ENCODE measurements at places on chromosomes 7 and 10.

- no peak for DNase-seq
These were observed 78.5 kb downstream of the SHH start for GRCh38 chr7:155733582-155734444.

DNA sequence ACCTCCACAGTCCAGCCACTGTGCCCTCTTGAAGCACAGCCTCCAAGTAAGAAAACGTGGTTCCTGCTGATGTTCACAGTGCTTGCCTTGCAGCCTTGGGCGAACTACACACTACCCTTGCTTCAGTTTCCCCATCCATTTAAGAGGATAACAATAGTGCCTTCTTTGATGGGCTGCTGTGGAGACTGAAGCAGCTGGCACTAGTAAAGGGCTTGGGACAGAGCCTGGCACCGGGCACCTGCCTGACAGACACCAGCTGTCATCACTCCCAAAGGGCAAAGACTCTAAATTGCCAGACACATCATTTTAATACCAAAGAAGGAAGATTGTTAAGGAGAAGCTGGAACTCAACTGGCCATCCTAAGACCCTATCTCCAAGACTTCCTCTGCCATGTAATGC is 3.1 kb upstream of the C10orf90 start:
- DNase-seq = no peak

DNA sequence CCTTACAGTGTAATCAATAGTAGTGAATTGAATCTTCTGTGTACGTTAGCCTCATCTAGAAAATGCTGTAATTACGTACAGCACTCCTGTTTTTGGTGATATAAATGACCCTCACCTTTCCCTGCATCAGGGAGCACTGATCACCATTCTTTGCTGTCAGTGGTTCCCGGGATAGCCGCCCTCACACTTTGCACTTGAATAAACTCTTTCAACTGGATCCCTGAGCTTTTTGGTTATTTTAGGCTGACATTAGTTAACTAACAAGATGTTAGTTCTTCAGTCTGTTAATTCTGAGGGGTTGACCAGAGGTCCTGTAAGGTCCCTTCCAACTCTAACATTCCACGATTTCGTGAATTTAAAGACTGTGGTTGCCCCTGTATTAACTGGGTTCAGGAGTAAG is 23.4 kb upstream of the ZC3HAV1 start:
- no peak for DNase-seq

DNA sequence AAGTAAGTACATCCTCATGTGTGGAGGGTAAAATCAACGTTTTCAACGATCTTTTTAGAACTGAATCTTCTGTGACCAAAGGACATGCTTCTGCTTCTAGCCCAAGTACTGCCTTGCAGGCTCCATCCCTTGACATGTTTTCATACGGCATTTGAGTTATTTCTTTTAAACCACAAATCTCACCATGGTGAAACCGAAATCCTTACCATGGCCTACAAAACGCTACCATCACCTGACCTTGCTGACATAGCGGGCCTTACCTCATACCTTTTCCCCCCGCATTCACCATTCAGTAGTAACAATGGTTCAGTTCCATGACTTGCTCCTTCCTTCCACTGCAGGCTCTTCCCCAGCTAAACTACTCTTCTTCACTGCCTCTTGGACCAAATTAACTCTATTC is 3.5 kb downstream of the RNF216 start:
- DNase-seq = no peak

DNA sequence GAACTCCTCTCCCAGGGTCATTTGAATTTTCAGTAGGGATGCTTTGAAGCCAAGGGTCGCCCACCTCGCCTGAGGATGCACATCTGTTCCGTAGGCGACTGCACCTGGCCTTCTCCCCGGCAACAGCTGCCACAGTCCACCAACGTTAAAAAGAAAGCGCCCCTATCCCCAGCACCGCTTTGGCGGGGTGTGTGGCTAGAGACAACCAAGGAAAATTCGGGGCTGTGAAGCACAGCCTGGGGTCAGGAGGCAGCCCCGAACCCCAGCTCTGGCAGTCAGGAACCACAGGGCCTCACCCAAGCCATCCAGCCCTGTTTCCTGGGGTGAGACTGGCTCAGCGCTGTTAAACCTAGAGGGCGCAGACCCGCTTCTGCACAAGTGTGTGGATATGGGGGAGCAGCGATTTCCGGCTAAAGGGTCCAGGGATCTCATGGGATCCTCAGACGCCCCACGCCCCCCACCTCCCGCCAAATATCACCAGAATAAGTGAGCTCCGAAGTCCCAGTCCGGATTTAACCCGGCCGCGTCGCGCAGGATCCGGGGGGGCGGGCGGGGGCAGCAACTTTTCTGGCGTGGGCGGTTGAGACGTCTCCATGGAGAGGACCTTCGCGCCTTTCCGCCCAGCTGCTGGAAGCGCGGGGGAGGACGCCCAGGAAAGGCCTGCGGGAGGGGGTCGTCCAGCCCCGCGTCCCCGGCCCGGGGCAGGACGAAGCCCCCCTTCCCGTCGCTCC is 822 bp downstream of the ZC3HAV1L start:
- DNase-seq = peak; percentile 27

- no peak for DNase-seq
These were observed 73.6 kb upstream of the RPA3 start for GRCh38 chr7:7792056-7792455.
